ENCODE measurements at places on chromosomes 3 and 15.

- DNase-seq, result no peak
Observed at GRCh38 chr3:185729337-185730055, 95.3 kb downstream of the IGF2BP2 start.

- DNase-seq, result no peak
Observed at GRCh38 chr3:28279770-28280169, 38.4 kb downstream of the CMC1 start.

DNA sequence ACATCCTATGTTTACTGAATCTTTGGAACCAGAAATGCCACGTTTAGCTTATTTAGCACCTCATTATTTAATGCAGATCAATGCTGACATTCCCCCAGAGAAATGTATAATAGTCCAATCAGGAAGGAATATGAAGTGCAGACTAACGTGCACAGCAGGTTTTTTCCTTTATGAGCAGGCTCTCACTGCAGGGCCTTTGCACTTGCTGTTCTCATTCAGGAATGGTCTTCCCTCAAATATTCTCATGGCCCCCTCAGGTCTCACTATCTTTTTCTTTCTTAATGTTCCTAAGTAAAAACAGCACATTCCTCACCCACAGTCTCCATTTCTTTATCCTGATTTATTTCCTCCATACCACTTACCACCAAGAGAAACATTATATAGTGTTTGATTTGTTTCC is 174.6 kb downstream of the FOXP1 start:
- no peak for DNase-seq

- no peak for DNase-seq
Observed at GRCh38 chr3:197394464-197395321, 96.3 kb upstream of the DLG1 start.

DNA sequence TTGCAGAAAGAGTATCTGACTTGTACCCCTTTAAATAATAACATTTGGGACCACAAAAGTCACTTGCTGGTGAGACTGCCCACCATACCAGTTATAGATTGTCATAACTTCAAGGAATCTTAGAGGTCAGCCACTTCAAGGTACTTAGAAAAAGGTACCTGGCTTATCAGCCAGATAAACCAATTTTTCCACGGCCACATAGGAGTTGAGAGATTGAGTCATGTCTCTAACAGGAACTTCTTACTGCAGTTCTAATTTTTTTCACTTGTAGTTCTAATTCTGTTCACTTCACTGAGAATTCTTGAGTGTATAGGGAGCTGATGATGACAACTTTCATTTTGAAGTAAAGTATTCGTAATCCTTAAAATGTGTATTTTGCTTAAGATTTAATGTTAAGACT is 317.1 kb upstream of the CBLB start:
- DNase-seq, result no peak

DNA sequence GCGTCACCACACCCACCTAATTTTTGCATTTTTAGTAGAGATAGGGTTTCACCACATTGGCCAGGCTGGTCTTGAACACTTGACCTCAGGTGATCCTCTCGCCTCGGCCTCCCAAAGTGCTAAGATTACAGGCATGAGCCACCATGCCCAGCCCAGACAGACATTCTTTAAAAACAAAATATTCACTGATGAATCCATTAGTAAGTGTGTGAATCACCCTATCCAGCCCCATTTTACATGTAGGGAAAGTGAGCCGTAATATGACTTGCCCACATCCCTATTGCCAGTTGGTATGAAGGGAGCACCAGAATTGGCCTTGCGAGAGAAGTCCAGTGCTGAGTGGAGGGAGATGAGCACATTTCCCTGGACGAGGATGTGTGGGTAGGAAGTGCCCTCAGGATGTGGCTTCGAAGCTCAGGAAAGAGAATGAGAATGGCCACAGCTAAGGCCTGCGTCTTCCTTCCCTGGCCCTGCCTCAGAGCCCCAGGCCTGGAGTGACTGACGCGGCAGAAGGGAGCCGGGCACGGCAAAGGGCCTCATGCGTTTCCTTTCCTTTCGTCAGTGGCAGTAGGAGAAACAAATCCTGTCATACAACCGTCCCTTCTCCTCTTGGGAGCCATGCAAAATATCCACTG is 28.3 kb upstream of the ETV5 start:
- DNase-seq, result no peak

GRCh38 chr3:6062261-6063187 is 798.4 kb upstream of the GRM7 start:
- no peak for DNase-seq

DNA sequence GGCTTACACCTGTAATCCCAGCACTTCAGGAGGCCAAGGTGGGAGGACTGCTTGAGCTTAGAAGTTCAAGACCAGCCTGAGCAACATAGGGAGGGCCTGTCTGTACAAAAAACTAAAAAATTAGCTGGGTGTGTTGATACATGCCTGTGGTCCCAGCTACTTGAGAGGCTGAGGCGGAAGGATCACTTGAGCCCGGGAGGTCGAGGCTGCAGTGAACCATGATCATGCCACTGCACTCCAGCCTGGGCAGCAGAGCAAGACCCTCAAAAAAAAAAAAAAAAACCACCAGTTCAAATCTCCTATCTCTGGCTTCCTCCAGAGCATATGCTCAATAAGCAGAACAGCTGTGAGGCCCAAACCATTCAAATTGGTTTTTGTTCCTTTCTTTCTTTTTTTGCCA is 53.4 kb downstream of the ZNF609 start:
- no peak for DNase-seq

- DNase-seq, result no peak
Observed at GRCh38 chr15:29890336-29891095, 68.2 kb upstream of the TJP1 start.

- DNase-seq, result no peak
Observed at GRCh38 chr3:72449551-72449950, 398.7 kb downstream of the SHQ1 start.

GRCh38 chr15:50187997-50188396 is 6.0 kb downstream of the SLC27A2 start:
- DNase-seq, result no peak

- no peak for DNase-seq
Observed at GRCh38 chr3:130569461-130570365, 52.7 kb downstream of the COL6A6 start.

GRCh38 chr15:48297668-48298067 is 33.6 kb upstream of the DUT start:
- no peak for DNase-seq

GRCh38 chr3:76063811-76064210 is 278.5 kb upstream of the ZNF717 start:
- DNase-seq, result no peak

GRCh38 chr3:55198554-55198953 is 270.7 kb upstream of the LRTM1 start:
- DNase-seq, result no peak

DNA sequence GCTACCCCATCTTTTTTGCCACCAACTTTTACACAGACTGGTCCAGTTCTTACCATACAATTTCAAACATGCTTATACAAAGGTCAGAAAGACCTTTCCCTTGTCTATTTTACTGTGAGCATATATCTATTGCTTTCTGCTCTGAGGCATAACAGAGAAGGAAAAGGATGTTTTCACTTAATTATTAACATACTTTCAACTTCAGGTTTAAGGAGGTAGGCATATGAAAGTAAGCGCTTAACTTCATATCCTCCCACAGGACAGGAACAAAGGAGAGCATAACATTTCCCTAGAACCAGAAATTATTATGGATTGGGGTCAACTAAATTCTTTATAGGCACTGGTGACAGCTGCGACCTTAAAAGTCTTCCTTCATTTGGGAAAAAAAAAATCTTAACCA is 1.1 kb downstream of the MYEF2 start:
- no peak for DNase-seq

DNA sequence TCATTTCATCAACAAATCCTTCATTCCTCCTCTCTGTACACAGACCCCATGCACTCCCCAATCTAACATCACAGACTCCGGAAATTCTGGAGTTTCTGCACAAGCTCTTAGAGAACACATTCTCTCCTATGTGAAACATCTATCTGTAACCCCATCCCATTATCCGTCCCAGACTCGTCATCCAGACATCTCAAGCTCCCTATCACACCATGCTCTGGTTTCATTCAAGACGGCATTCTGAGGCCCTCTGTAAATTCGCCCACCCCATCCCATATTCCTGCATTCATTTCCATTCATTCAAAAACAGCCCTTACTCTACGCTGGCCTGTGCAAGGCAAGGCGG is 575 bp downstream of the LEO1 start:
- no peak for DNase-seq

DNA sequence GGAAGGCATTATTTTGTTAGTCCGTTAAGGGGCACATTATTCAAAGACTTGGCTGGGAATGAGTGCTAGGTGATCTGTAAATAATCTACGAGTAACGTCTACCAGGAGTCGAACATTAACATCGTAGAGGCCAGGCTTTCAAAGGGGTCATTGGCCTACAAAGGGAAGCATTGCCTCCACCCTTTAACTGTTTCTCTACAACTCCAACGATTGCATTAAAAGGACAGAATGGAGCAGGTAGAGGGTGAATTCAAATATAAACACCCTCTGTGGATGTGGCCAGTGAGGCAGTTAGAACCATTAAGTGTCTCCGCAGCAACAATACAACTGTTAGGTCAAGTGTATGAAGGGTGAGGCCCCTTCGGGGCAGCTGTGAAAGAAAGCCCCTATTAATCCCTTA is 126.0 kb upstream of the LMOD3 start:
- no peak for DNase-seq

- DNase-seq, result no peak
Observed at GRCh38 chr15:61374848-61375247, 145.7 kb upstream of the RORA start.

DNA sequence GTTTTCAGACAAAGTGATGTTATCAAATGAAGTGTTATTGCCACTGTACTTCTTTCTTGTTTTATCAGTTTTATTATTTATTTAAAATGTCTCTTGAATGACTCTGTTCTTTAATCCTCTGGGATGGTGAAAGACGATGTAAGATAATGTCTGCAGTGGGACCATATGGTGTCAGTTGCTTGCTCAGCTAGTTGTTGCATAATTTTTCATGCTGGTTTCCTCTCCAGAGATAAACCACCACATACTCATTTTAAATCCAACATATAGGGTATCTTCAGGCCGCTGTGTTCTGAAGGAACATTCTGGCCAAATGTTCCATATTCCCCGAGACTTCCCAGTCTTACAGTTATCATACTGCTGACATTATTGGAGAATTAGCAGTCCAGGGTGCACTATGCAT is 75.9 kb downstream of the GABRG3 start:
- DNase-seq, result no peak

DNA sequence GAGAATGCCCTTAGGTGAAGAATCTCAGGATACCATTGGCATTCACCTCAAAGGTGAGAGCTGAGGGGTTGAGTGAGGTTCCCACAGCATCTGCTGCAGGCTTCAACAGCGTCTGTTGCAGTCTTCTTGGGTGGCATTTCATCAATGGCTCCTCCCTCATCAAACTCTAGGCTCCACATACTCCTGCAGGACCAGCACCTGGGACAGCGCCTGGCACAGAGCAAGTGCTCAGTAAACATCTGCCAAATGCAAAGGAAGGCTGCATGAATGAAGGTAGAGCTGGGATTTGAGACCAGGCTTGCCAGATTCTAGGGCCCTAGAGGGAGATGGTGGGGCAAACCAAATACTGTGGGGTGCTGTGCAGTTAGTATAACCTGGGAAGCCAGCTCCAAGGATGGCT is 9.6 kb downstream of the TRH start:
- no peak for DNase-seq

- DNase-seq, result no peak
Observed at GRCh38 chr3:187039100-187039722, 100.1 kb downstream of the RPL39L start.

DNA sequence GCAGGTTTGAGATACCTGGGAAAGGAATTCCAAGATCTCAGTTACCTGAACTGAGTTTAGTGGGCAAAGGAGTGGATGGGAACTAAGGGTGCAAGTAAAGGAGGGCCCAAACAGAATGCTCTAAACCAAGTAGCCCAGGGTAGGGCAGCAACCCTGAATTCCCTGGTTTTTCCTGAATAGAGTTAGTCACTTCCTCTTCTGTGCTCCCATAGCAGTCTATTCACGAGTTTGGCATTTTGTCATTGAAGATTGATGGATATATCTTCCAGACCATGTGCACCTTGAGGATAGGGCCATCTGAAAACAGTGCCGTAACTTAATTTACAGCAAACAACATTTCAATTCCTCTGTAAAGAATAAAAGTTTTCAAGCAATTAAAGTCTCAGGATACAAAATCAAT is 18.5 kb upstream of the PTX3 start:
- DNase-seq, result no peak

- DNase-seq, result no peak
Observed at GRCh38 chr3:143977341-143978262, 6.0 kb downstream of the DIPK2A start.

DNA sequence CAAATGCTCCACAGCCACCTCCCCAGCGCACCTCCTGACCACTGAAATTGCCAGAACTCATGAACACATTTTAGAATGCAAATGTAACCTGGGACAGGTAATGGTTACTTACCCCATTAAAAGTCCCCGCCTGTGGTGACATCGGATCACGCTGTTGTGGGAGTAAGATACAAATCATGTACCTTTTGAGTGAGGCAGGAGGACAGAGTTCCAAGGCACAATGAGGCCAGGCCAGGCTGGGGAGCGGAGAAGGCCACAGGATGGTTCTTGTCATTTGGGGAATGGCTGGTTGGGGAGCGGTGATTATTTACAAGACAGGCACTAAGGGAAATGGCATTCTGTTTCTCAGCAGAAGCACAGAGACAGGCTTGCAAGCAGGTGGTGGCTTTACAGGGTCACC is 490.0 kb downstream of the EDEM1 start:
- no peak for DNase-seq

DNA sequence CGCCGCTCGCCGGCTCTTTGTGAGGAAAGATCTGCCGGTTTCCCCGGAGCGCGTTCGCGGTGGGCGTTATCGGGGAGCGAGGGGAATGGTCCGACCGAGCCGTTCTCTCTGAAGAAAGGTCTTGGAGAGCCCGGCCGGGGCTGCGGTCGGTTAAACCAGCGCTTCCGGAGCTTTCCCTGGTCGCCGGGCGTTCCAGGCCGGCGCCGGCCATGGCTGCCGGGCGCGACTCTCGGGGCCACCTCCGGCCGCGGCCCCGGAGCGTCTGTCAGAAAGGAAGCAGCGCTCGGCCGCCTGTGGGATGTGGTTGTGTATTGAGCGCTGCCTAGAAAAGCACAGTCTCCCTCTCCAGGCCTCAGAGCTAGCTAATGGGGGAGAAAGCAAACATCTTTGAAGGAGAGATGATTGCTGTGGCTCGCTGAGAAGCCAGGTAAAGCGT is 731 bp downstream of the FYTTD1 start:
- DNase-seq, result no peak
